Mucosa of gallbladder (tissue), 1 donor: ENCODE measurements at places on chromosomes 7 and 10. TPM values are rescaled to one million over a fixed set of nuclear protein-coding genes. Genes with fewer than 3 reads are reported as not detected.

The DPP6 gene
- 0.35 TPM for total RNA-seq

The ABCB1 gene
- total RNA-seq = 181 TPM

The LDB3 gene
- 4.9 TPM for total RNA-seq

The NXPH1 gene
- 0.95 TPM for total RNA-seq

The DOCK4 gene
- 26.1 TPM for total RNA-seq

The PIK3CG gene
- 7.1 TPM for total RNA-seq

- DNase-seq = peak; percentile 72
Measured at GRCh38 chr7:106071356-106071998, 40.6 kb downstream of the SYPL1 start.

GRCh38 chr10:124737708-124738107 lies 6.5 kb downstream of the FAM53B start:
- DNase-seq = no peak

- DNase-seq = no peak
Measured at GRCh38 chr10:103691267-103691666, 164.1 kb downstream of the SH3PXD2A start.

DNA sequence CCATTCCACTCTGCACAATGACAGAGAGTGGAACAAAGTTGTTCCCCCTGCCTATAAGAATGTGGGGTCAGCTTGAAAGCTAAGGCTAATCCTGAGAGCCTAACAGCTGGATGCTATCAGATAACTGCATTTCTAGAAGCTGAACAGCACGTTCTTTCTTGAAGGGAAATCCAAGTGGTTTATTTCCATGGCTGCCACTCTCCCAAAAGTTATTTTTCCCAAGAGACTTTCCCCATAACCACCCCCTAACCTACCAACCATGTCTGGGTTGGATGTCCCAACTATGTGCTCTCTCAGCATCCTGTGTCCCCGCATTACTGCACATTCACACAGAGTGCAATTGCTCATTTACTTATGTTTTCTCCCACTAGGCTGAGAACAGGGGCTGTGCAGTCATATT lies 140.7 kb upstream of the ANKRD1 start:
- DNase-seq = no peak

DNA sequence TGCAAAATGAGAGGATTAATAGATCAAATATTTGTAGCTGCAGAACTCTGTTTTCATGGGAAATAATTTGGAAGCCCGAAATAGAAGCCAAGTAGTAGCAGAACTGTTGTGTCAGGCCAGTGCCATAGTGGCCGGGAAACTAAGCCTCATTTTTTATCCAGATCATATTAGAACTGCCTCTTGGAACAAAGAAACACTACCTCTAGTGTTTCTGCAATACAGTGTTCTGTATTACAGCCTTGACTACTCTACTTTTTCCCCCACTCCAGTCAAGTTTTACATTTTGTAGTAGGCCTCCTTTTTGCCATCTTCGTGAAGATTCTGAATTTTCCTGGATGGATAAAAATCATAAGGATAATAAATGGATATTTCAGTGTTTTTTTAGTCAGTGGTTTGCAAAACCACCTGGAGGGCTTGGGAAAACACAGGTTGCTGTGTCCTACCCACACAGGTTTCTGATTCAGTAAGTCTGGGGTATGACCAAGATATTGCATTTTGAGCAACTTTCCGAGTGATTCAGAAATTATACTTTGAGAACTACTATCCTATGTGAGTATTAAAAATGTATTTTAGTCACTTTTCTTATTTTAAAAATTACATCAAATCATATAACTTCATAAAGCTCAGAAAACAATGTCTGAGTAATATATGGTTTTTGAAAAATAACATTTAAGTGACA lies 326.2 kb upstream of the KAT6B start:
- no peak for DNase-seq

DNA sequence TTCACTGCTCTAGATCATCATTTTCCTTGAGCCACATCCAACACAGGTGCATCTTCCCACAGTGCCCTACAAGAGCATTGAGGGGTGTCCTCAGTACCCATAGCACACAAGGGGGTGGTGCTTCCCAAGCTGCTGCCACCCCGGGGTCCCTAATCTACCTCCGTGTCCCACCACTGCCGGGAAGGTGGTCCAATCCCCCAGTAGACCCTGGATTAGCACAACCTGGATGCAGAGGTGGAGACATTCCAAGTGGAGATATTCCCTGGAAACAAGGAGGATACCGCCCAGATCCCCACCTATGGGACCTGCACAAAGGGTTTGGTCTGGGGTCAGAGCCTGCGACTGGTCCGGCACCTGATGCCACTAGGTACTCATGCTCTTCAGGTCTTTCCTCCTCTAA lies 284.8 kb upstream of the PPP2R2D start:
- no peak for DNase-seq

DNA sequence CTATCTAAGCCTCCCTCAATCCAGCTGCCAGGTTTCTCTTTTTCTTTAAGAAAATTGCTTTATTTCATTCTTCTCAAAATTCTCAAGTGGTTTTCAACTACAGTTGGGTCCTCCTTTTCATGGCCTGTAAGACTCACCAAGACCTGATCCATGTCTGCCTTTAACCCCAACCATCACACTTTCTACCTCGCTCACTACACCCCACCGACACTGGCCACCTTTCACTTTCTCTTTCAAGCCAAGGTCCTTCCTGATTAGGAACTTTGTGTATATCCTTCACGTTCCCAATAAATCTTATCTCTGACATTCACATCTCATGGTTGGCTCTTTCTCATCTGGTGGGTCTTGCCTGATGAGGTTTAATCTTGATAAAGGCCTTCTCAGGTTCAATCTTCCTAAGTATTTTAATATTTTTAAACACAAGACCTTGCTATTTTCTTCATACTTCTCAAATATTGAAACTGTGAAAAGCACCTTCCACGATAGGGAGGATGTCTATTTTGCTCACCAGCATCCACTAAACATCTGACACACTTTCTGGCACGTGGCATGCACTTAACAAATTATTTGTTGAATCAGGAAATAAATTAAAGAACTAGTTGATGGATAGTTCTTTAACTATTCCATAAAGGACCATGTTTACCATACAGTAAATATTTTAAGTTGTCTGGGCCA lies 624.8 kb downstream of the GRID1 start:
- DNase-seq = no peak

DNA sequence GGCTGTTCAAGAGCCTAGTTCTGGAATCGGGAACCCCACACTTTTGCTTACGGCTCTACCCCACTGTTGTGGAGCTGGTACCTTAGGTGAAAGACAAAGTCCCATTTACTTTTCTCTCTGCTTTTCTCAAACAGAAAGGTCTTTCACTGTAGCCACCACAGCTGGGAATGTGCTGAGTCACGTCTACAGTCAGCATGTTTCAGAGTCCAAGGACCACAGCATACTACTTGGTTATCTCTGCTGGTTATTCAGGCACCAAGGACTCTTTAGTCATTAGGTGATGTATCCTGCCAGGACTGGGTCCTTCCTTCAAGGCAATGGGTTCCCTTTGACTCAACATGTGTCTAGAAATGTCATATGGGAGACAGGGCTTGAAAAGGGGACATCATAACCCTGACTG lies 266.8 kb upstream of the STEAP1 start:
- DNase-seq = no peak

- no peak for DNase-seq
Measured at GRCh38 chr10:5362873-5363272, 1.9 kb upstream of the UCN3 start.

DNA sequence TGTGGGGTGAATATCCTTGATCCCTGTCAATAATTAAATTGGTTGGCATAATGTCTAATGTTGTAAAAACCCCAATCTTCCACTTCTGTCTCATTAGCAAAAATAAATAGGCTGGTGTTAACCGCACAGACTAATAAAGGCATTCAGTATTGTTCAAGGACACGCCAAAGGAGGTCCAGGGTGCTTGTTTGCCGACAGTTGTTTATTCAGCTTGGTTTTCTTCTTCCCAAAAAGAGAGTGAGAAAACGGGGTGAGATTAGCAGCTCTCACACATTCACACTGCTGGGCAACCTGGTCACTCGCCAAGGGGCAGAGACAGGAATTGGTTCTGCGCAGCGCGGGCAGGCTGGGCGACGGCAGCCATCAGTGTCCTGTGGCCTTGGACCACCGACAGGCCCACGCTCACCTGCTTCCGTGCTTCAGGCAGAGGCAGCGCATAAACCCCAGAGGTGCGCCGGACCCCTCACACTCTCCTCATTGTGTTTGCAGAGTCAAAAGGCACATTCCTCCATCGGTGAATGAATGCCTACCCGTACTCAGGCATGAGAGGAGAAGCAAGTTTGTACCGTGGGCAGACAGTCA lies 26.2 kb upstream of the LMBR1 start:
- DNase-seq = no peak
